ENCODE measurements at places on chromosomes 13 and 19. TPM values are rescaled to one million over a fixed set of nuclear protein-coding genes. Genes with fewer than 3 reads are reported as not detected.

The MAP2K2 gene
- 241 TPM for total RNA-seq

The ZSCAN1 gene
- total RNA-seq, result not detected

The KLK14 gene
- not detected for total RNA-seq

The TBXA2R gene
- 1.7 TPM for total RNA-seq

The CYP4F3 gene
- total RNA-seq, result not detected

The CD70 gene
- total RNA-seq, result not detected

The LSM4 gene
- total RNA-seq, result 135 TPM

The BCAM gene
- total RNA-seq, result 29.4 TPM

The RPS16 gene
- 47.4 TPM for total RNA-seq

The KIR2DL3 gene
- total RNA-seq, result not detected

The NDFIP2 gene
- 18.3 TPM for total RNA-seq

The ZNF708 gene
- total RNA-seq, result 9.9 TPM

The LONP1 gene
- 71.9 TPM for total RNA-seq

The CBY2 gene
- total RNA-seq, result not detected

The CGB2 gene
- not detected for total RNA-seq

The ADGRL1 gene
- total RNA-seq, result 8.5 TPM

The CGB7 gene
- not detected for total RNA-seq

The SPACA4 gene
- not detected for total RNA-seq

The ACER1 gene
- total RNA-seq, result not detected

The LILRB4 gene
- not detected for total RNA-seq

The KLK11 gene
- not detected for total RNA-seq

The IGFL4 gene
- not detected for total RNA-seq

The MEIOSIN gene
- total RNA-seq, result not detected

The TTC9B gene
- total RNA-seq, result not detected

The ABHD13 gene
- 10.5 TPM for total RNA-seq

The NAPSA gene
- total RNA-seq, result under 0.01 TPM

The FPR1 gene
- not detected for total RNA-seq

The PCDH8 gene
- total RNA-seq, result not detected

The RFPL4A gene
- total RNA-seq, result 2.3 TPM

The PTH2 gene
- not detected for total RNA-seq

The ZNF829 gene
- total RNA-seq, result 2.3 TPM

The FFAR2 gene
- not detected for total RNA-seq

The BRCA2 gene
- total RNA-seq, result 3.9 TPM

The KASH5 gene
- not detected for total RNA-seq

The RNF17 gene
- total RNA-seq, result not detected

The BRSK1 gene
- 0.29 TPM for total RNA-seq

The ZNF304 gene
- 9.0 TPM for total RNA-seq

The FLT1 gene
- total RNA-seq, result 147 TPM

The ZNF221 gene
- 5.9 TPM for total RNA-seq

Measured in vein endothelial cell (primary cell).